ENCODE measurements at places on chromosomes 2 and 18.

- DNase-seq, result no peak
Measured at GRCh38 chr2:166126007-166126639, 1.7 kb downstream of the SCN1A start.

GRCh38 chr2:220795705-220796104 is 776.4 kb downstream of the EPHA4 start:
- no peak for DNase-seq

GRCh38 chr18:26804519-26804918 is 61.0 kb downstream of the AQP4 start:
- DNase-seq, result no peak

DNA sequence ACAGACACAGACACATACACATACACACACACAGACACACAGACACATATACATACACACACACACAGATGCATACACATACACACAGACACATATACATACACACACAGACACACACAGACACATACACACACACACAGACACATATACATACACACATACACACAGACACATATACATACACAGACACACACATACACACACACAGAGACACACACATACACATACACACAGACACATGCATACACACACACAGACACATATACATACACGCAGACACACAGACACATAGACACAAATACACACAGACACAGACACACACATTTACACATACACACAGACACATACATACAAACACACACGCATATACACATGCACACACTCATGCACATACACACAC is 81.5 kb upstream of the ARL4C start:
- no peak for DNase-seq

- no peak for DNase-seq
Measured at GRCh38 chr2:238336151-238336550, 15.8 kb downstream of the TRAF3IP1 start.

- DNase-seq, result no peak
Measured at GRCh38 chr2:241906826-241907570, 37.5 kb downstream of the RTP5 start.

DNA sequence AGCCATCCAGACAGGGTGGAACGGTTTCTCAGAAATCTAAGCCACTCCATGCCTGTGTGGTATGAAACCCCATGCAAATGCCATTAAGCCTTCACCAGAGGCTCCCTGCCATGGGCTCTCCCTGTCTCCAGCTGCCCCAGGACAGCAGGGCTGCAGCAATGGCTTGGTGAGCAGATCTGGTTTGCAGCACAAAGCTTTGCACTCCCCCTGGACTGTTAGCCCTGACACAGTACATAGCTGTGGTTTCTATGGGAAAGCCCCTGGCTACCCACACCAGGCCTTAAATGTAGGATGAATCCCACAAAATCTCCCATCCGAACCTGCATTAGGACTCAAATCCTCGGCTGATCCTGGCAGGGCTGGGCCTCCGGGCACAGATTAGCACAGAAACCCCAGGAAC is 291.6 kb downstream of the TNS1 start:
- DNase-seq, result no peak

DNA sequence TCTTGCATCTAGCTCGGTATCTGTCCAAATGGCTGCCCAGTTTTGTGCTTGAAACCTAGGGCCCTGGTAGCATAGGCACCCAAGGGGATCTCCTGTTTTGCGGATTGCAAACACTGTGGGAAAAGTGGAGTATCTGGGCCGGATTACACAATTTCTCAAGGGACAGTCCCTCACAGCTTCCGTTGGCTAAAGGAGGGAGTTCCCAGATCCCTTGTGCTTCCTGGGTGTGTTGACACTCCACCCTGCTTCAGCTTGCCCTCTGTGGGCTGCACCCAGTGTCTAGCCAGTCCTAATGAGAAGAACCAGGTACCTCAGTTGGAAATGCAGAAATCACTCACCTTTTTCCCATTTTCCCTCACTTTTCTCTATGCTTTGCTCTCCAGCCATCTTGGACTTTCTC is 35.5 kb downstream of the RPRM start:
- DNase-seq, result no peak

DNA sequence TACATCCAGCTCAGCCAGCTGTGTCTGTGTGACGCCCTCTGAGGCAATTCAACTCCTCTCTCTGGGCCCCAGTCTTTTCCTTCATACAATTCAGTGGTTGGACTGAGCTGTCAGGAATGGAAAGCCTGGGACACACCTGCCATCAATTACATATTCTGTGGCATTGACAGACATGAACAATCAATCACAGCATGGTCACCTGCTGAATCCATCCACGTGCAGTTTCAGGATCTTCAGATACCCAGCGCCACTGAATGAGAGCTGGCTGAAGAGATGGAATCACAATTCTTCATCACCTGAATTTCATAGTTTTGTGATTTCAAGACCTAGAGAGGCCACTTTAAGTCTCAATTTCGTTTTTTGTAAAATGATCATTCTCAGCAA is 5.1 kb downstream of the ADRA2B start:
- no peak for DNase-seq

GRCh38 chr2:47455411-47455810 is 52.5 kb downstream of the MSH2 start:
- no peak for DNase-seq

- no peak for DNase-seq
Measured at GRCh38 chr2:79971807-79972206, 332.7 kb downstream of the LRRTM1 start.

GRCh38 chr2:31922542-31923408 is 88.0 kb downstream of the MEMO1 start:
- DNase-seq, result no peak

- DNase-seq, result no peak
Measured at GRCh38 chr2:224780106-224780505, 63.9 kb upstream of the CCDC195 start.

GRCh38 chr2:173432049-173432754 is 77.5 kb downstream of the CDCA7 start:
- no peak for DNase-seq

GRCh38 chr2:23734416-23734815 is 192.5 kb downstream of the ATAD2B start:
- no peak for DNase-seq

GRCh38 chr2:5183031-5183430 is 509.2 kb upstream of the SOX11 start:
- no peak for DNase-seq

GRCh38 chr2:235537587-235537986 is 43.7 kb downstream of the AGAP1 start:
- no peak for DNase-seq

DNA sequence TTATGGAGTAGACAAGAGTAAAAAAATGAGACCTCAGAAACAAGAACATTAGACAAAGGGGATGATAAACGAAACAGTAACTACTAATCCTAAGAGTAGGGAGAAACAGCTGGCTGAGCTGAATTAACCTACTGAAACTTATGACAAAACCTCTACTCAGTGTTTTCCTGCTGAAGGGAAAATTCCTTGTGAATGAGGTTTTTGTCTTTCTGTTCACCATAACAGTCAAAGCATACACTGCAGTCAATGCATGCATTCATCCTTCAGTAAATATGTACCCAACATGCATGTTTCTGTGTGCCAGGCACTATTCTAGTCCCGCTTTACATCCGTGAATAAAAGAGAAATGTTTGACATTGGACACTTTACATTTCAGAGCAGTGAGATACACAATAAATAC is 805.6 kb upstream of the KLHL29 start:
- no peak for DNase-seq

DNA sequence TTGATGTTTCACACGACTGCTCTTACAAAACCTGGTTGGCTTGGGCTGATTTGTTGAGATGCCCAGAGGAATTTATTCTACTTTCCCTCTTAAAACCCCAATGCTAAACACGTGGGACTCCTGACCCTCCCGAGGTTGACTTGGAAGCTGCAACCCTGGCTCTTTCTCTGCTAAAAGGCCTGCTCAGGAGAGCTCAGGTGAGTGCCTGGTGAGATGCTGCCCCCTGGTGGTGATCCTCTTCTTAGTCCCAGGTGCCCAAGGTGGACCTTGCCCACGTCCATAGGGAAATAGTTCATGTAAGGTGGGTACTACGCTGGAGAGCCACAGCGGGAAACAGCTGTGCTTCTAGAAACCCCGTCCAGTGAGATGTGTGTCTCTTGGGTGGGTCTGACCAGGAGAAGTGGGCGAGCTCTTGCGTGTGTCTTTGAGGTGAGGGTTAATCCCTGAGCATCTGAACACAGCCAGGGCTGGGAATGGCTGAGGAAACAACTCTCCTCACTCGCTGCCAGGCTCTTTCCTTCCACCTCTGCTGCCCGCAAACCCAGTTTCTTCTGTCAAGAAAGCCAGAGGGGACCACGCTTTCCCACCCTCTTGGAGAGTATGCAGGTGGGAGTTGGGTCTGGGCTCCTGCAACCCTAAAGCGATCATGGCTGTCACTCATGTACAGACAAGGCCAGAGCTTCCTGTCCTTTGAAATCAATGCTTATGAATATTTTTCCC is 25.5 kb upstream of the PXDN start:
- no peak for DNase-seq

- no peak for DNase-seq
Measured at GRCh38 chr2:101930019-101930418, 61.7 kb upstream of the IL1R2 start.

- no peak for DNase-seq
Measured at GRCh38 chr2:65681503-65681902, 249.1 kb upstream of the SPRED2 start.

DNA sequence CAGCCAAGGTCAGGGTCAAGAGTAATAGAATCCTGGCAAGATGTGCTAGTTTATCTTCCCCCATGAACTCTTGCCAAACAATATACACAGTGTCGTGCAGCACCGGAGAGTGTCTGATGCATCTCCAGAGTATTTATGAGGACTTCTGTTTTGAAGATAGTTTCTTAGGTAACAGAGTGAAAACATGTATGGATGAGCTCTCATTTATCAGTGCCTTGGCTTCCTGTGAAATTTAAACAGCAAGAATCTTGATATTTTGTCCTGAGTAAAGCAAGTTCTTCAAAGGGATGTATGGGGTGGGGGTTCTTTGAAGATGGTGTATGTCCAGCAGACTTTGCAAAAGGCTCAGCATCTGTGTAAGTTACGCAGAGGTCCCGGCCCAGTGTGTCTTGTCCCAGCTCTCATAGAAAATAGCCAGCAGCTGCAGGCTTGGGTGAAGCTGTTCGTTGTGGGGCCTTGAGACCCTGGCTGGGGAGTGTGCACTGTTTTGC is 361.0 kb upstream of the NT5C1B start:
- no peak for DNase-seq

- no peak for DNase-seq
Measured at GRCh38 chr2:81853341-81853740, 1548.8 kb upstream of the LRRTM1 start.

GRCh38 chr2:205680903-205681302 is 1.4 kb upstream of the NRP2 start:
- DNase-seq, result no peak

- DNase-seq, result no peak
Measured at GRCh38 chr2:195445639-195446038, 211.4 kb upstream of the SLC39A10 start.

GRCh38 chr2:218993345-218994315 is at the start of gene CRYBA2:
CRYBA2 (minus strand) TSS chr2:218993422; CDS start chr2:218993176, 246 bp downstream.
- no peak for DNase-seq

DNA sequence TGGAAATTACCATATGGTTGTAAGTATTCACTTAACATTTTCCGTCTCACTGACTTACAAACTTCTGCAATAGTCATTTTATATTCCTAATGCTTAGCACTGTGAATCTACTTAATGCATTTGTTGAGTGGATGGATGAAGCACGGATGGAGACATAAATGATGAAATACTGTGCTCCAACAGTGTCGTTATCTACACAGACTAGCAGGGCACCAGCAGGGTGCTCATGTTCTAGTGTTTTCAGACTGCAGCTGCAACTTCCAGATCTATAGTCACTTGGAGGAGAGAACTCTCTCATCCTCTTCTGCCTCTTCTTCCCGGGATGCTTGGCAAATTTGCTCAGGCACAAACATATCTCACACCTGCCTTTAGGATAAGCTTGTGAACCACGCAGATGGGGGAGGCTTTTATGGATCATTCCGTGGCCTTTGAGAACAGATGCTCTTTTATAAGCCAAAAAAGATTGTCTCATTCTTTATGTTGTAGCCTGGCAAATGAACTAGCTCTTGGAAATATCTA is 797.7 kb downstream of the MBD2 start:
- DNase-seq, result no peak

DNA sequence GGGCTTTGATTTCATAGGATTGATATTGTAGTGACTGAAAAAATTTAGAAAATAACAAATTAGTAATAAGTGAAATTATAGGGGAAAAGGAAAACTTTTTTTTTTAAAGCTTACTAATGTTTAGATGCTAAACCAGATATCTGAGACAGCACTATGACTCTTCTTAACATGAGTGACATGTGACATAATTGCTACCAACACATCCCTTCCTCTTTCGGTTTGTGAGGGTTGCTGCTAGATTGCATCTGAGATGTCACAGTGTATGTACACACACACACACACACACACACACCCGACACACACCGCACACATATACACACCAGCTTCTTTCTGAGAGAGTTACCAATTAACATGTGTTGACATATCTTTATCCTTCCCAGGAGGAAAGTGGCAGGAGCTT is 18.0 kb downstream of the RAPGEF4 start:
- DNase-seq, result no peak

- no peak for DNase-seq
Measured at GRCh38 chr2:199914372-199914958, 3.4 kb downstream of the C2orf69 start.

DNA sequence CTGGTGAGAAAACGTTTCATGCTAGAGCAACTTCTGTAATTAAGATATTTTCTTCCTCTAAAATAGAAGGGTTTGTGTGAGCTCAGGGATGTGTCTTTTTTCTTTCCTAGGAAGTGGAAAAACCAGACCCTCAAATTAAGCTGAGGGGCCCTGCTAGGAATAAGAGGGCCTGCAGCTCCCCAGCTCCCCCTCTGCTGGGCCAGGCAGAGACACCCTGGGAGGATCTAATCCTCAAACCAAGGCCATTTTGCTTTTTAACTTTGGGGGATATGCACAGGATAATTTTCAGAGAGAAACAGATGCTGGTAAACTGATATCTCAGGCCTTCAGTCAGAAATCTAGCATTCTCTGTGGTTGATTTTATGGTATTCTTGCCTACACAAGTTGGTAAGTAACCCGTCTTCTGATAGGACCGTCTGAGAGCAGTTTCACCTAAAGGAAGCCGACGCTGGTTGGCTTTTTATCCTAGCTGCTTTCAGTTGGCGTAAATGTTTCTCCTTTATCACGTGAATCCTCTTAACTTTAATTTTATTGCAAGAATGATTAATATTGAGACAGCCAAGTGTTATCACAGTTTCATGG is 34.8 kb downstream of the SNTG2 start:
- no peak for DNase-seq

GRCh38 chr2:157259960-157260359 is 2.5 kb downstream of the GALNT5 start:
- no peak for DNase-seq

DNA sequence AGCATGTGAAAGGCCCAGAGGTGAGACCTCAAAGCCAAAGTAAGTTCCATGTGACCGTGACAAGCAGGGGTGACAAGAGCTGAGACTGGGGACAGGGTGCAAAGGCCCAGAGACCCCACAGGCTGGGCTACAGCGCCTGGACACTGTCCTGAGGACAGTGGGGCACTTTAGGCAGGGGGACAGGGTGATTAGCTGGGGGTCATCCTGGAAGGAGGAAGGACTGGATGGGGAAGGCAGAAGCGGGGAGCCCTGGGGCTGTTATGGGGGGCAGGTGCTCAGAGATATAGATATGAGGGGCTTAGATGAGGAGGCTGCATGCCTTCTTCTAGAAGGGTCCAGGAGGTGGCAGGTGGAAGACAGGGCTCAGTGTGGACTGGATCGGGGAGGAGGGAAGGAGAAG is 31.5 kb downstream of the KIF1A start:
- DNase-seq, result no peak

Measured in smooth muscle cell of the brain vasculature (primary cell).